ENCODE measurements at places on chromosomes 1 and 21.
A peak's percentile ranks its signal among the peaks of the same experiment; 100 is the strongest.

DNA sequence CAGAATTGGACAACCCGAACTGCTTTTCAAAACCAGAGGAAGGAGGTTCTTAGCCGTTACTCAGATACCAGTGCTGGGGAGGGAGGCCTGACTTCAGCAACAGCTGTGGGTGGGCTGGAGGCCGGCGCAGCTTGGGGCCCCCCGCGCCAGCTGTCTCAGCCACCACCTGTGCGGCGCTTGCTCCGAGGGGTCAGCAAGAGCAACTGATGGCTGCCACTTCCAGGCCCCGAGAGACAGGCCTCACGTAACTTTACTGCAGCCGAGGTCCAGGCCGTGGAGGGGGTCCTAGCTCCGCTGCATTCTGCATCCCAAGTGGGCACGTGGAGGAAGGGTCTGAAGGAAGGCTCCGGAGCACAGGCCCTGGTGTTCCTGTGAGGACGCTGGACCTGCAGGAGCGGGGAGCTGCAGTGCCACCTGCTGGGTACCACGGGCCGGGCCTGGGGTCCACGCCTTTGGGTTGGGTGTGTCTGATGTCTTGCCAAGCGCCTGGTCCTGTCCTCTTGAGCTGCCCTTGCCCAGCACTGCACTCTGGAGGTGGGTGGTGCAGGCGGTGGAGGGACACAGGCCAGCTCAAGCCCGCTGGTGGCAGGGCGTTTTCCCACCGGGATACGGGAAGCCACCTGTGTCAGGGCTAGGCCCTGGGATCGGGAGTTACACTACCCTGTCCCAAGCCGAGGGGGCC lies 9.8 kb downstream of the THAP3 start:
- peak; percentile 78 for DNase-seq

GRCh38 chr1:112461200-112461871 lies 47.4 kb upstream of the WNT2B start:
- DNase-seq: no peak

DNA sequence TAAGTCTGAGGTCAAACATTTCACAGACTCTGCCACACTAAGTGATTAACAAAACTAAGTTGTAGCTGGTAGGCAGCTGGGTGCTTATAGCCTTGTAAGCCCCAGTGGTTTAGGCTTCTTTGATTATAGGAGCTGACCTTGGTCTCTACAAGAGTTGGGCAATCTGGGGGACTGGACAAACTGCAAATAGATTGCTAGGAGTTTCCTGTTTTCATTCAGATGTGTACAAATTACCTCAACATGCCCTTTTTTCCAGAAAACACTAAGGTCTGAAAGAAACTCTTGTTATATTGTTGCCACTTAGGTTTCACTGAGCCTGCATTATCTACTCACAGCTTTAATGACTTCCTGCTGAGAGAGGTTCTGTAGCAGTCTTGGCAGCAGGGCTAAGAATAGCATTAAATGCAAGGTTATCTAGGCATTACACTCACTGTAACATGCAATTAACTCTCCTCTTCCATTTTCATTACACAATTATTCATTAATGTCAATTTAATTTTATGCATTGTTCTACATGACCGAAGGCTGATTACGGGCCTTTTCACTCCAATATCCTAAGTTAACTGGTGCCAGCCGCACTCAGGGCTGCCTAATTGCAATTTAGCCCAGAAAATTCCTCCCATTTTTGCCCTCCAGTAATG lies 314.0 kb downstream of the LMO4 start:
- DNase-seq: no peak

- DNase-seq: no peak
These were observed 110.5 kb downstream of the COLGALT2 start for GRCh38 chr1:183926983-183927382.

GRCh38 chr1:48767975-48768510 lies 8.6 kb downstream of the BEND5 start:
- no peak for DNase-seq

DNA sequence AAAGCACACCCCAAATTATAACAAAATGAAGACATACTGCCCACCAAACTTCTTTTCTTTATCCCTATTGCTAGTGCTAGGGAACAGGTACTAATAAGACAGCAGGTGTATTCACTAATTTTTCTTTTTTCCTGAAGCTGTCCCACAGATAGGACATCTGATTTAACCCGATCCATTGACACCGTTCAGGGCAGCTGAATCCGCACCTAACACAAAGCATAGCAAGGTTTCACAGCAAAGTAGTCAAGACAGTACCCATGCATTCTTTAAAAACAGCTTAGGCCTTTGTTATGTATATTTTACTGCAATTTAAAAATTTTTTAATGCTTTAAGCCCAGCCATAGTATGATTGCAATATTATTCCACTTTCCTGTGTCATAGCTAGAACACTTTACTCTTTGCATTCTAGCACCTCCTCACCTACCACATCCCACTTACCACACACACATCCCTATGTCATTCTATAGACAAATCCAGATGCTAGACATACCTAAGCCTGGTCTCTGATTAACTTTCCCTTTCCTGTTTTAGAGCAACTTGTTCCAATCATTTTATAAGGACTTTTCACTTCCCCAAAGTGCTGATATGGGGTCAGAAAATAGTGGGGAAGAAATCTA lies 40.4 kb downstream of the GATAD2B start:
- DNase-seq: no peak

DNA sequence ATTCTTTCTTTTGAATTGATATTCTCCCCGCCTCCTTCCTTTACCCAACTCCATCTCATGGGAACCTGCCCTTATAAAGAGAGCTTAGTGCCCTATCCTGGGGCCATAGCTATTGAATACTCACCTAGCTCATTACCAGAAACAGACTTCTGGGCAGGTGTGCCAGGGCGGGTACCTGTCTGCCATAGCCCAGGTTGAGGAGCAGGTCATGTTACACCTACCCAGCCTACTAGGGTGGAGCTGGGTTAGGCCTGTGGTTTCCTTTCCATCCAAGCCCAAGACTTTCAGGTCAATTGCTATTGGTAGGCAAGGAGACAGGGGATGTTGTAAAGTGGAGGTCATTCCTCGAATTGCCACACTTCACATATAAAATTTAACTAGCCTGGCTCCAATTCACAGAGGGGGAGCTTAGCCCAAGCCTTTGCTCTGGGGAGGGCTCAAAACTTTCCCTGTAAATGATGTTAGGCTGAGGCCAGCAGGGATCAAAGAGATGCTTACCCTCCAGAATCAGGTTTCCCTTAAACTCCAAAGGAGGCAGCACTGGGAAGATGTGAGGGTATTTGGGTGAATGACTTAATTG lies 87.1 kb upstream of the IPO9 start:
- no peak for DNase-seq

DNA sequence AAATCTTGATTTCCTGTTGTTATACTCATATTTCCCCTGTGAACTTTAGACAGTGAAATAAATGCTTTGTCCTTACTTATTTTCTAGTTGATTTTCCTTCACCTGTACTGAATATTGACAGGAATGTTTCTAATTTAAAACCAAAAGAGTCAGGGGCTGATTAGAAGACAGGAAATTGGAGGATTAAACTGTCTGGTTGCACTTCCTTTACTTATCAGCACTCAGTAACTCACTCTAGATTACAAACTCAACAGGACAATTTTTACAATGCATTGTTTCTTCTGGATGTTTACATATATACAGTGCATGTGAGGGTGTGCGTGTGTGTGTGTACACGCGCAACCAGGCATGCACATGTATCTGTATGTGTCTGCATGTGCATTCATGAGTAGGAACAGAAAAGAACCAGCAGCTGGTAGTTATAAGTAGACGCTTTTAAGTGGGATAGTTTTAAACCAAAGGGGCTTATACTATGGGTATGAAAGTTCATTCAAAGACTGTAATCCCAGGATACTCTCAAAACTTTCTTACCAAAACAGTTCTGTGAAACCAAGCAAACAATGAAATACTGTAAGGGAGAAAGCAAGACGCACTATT lies 212.0 kb upstream of the NFIA start:
- no peak for DNase-seq

GRCh38 chr21:18104802-18105201 lies 139.8 kb upstream of the CHODL start:
- no peak for DNase-seq

GRCh38 chr1:182283746-182284544 lies 107.6 kb downstream of the GLUL start:
- no peak for DNase-seq

DNA sequence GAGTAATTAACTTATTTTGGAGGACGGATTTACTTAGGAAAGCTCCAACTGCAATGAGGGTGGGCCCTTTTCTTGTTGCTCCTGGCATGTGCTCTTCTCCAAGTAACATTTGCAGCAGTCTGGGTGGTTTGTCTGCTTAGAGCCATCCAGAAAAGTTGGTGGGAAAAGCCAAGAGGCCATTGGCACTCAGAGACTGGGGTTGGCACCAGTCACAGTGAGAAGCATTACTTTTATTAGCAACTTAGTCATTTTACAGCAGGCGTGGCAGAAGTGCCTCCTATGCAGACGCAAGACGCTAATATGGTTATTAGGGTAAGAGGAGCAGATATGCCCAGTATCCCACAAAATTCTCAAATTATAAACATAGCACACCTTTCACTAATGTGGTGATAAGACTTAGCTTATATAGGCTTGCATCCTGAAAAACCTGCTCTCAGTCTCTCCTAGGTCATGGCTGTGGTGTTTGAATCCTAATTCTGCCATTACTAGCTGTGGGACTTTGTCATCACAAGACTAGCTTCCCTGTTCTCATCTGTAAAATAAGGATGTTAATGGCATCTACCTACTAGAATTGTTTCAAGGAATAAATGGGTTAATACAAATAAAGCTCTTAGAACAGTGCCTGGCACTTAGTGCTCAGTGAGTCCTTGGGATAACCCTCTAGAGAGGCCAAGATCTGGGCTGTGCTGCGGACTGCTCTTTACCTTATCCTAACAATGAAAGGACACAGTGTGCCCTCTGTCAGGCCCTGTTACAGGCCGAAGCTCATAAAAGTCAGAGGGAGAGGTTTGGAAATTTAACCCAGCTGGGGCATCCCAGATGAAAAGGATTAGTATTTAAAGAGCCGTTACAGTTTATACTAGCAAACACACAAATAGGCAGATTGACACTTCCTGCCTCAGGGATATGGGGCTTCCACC lies 154.6 kb downstream of the ROR1 start:
- DNase-seq: no peak

GRCh38 chr1:1989789-1990188 lies 13.8 kb downstream of the CFAP74 start:
- no peak for DNase-seq

DNA sequence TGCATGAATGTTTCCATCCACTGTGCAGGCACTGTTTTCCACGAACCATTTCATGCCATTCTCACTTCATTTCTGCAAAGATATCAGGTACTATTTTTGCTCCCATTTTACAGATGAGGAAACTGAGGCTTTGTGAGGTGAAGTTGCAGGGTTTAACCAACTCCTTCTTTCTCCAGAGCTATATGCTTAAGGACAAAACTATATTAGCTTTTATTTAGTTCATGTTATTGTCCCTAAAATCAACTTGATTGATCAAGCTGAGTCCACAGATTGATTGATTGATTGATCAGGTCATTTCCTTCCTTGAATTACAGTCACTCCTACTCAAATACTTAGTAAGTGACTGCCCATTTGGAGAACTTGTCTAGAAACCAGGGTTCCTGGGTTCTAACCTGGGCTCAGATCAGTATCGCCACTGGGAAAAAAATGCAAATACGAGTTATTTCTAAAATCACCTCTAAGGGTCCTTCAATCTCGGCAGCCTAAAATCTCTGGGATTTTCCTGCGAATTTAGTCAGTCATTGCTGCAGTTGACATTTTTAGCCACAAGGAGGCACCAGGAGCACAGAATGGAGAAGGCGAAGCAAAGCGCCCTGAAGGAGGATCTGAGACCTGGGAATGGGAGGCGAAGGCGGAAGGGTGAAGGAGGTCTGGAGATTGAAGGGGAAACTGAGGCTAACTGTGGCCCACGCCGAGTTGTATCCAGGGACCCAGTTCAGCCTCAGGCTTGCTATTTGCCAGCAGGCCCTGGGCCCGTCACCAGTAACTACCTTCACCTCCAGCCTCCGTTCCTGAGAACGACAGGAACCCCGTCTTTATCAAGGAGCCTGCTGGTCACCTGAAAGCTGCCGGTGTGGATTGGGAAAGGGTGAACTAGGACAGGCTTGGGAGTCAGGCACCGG lies 14.3 kb upstream of the MUL1 start:
- DNase-seq: peak; percentile 87

- DNase-seq: no peak
These were observed 154.2 kb downstream of the TENT5C start for GRCh38 chr1:117760069-117760468.

DNA sequence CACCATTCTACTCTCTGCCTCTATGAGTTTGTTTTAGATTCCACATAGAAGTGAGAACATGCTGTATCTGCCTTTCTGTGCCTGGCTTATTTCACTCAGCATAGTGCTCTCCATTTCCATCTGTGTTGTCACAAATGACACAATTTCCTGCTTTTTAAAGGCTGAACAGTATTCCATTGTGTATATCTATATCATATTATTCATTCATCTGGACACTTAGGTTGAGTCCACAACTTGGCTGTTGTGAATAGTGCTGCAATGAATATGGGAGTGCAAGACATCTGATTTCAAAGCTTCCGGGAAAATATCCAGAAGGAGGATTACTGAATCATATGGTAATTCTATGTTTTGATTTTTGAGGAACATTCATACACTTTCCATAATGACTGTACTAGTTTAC lies 20.1 kb upstream of the DONSON start:
- no peak for DNase-seq

DNA sequence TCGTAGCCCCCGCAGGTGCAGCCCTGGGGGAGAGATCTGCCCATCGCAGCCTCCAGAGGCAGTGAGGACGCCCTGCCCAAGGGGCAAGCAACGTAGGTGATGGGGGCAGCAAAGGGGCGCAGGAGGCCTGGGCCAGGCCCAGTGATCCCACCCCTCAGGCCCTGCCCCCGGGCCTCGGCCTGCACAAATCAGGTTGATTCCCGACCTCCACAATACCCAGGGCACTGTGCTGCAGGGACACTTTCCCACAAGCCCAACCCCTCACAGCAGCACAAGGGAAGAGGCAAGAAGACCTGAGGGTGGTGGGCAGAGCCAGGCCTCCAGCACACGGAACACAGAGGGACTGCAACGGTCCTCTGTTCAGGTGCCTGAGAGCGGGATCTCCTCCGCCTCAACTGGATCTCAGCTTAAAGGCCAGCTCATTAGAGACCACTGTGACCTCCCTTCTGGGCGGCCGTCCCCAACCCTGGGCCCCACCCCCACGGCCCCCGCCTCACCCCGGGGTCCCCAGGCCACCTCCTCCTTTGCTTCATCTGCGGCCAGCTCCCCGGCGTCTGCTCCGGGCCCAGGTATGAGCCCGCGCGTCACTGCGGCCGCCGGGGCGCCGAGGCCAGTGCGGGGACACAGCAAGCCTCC lies 812 bp upstream of the ARF1 start:
- peak; percentile 24 for DNase-seq

DNA sequence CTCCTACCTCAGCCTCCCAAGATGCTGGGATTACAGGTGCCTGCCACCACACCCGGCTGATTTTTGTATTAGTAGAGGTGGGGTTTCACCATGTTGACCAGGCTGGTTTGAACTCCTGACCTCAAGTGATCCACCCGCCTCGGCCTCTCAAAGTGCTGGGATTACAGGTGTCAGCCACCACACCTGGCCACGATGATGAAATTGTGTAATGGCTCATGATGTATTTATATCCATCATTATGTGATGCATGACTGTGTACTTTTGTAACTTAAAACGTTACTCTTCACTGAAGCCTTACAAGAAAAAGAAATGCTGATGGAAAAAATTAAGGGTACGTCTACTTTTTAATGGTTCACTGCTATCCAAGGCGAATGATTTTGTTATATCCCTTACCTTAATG lies 7.5 kb downstream of the TARDBP start:
- DNase-seq: no peak

Measured in glutamatergic neuron (in vitro differentiated cells).